Astrocyte of the hippocampus (primary cell): ENCODE measurements at places on chromosomes 7 and 10.
A peak's percentile ranks its signal among the peaks of the same experiment; 100 is the strongest.

- DNase-seq: no peak
These were observed 12.2 kb upstream of the LFNG start for GRCh38 chr7:2507208-2507916.

DNA sequence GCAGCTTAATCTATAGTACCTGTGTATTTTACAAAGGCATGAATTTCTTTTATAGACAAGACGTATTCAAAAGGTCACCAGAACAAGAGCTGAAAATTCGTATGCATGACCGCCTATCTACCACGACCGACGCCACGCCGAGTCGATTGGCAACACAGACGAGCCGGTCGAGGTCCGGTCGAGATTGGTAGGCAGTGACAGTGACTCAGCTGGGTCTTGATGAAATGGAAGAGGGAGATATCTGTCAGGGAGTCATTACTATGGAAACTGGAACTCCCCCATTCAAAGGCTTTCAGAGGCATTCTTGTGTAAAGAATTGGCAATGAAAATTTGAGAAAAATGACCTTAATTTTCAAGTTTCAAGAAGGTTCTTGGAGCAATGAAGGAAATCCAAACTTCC, 2.1 kb downstream of the ATP5MK start:
- DNase-seq: peak; percentile 21

- peak; percentile 54 for DNase-seq
These were observed 135.7 kb downstream of the SDK1 start for GRCh38 chr7:3436746-3437145.

GRCh38 chr10:86538547-86538946, 17.0 kb upstream of the WAPL start:
- DNase-seq: no peak

- DNase-seq: no peak
These were observed 12.2 kb upstream of the JMJD1C start for GRCh38 chr10:63477927-63478326.
